ENCODE measurements at places on chromosomes 5 and 9.

- H3K27ac ChIP-seq: no peak overlapping the region
- no peaks in the 10 kb centered on the region for H3K27me3 ChIP-seq
- no peaks in the 10 kb centered on the region for H3K4me1 ChIP-seq
- no peak overlapping the region for H3K4me3 ChIP-seq
- no peak for DNase-seq
Measured at GRCh38 chr9:108863891-108864290, 1.8 kb downstream of the ACTL7A start.

DNA sequence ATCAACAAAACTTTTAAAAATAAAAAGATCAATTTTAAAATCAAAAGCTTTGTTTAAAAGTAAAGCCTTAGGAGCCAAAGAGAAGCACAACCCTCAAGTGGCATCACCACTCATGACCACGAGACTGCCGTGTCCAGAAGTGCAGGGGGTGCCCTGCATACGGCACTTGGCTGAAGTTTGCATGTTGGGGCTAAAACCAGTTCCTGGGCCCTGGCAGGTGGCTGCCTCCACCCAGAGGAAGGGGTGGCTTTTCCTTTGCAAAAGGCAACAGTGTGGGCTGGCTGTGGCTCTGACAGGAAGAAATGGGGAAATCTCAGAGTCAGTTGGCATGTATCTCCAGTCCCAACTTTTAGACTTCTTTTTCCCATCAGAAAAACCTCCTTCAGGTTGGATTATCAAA, 15.3 kb downstream of the TRMO start:
- H3K4me1 ChIP-seq: peaks cover 58% of the 10 kb centered on the region
- peak overlapping the region; percentile 95 for H3K27ac ChIP-seq
- no peak for DNase-seq
- H3K27me3 ChIP-seq: no peaks in the 10 kb centered on the region

DNA sequence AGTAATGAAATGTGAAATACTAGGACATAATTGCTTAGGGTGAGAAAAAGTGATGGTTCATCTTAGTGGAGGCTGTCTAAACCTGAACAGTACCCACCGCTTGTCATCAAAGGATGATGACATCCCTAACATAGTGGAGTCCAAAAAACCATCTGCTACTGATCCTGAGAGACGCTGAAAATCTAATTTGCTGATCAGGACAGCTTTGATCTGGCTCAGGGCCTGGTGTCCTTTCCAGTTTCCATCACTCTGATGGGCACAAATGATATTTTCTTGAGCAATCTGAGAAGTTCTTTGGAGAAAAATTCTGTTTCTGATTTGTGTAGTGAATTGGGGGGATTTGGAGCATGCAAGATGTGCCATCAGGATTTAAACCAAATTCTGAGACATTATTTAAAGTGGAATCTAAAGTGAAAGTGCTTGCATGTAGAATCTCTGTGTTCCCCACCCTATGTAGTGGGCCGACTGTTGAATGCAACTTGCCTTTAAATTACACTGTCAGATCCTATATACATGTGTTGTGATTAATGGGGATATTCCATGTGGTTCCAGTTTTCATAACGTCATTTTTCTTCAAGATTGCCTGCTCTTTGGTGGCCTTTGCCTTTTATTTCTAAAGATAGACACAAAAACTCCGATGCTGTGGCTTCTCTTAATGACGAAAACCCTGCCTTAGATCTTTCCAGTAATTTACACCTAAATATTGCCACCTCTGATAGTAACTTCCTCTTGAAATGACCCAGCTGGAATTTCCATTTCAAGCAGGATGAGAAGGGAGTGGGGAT, 213.2 kb downstream of the PCSK5 start:
- H3K27me3 ChIP-seq: peaks cover 12% of the 10 kb centered on the region
- no peaks in the 10 kb centered on the region for H3K4me1 ChIP-seq

- H3K4me3 ChIP-seq: no peak overlapping the region
- no peak overlapping the region for H3K27ac ChIP-seq
- no peaks in the 10 kb centered on the region for H3K27me3 ChIP-seq
Measured at GRCh38 chr9:6564360-6564759, 81.2 kb downstream of the GLDC start.

GRCh38 chr9:4197548-4197947, 102.3 kb downstream of the GLIS3 start:
- H3K4me1 ChIP-seq: no peaks in the 10 kb centered on the region
- H3K27me3 ChIP-seq: peaks cover 32% of the 10 kb centered on the region
- H3K36me3 ChIP-seq: no peaks in the 10 kb centered on the region
- H3K4me3 ChIP-seq: no peak overlapping the region

- DNase-seq: no peak
- no peaks in the 10 kb centered on the region for H3K36me3 ChIP-seq
- no peak overlapping the region for H3K27ac ChIP-seq
- peaks cover 28% of the 10 kb centered on the region for H3K27me3 ChIP-seq
- H3K4me3 ChIP-seq: no peak overlapping the region
- peaks cover 6% of the 10 kb centered on the region for H3K4me1 ChIP-seq
Measured at GRCh38 chr5:180455872-180456271, 38.3 kb upstream of the CNOT6 start.

DNA sequence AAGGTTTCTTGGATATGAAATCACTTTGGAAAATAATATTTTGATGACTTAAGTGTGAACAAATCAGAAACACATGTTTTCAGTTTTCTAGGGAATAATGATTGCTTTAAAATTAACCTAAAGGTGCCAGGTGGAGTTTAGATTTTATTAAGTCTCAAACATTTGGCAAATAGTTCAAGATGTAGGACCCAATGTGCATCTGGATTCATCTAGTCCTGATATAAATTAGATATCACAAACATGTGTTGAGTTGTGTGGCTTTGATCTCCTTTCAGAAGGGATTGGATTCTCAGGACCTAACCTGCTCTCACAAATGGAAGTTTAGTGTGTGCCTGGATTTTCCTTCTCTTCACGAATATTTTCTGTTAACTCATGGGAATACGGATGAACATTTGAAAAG, 291.4 kb upstream of the ISL1 start:
- no peaks in the 10 kb centered on the region for H3K27me3 ChIP-seq
- H3K4me3 ChIP-seq: no peak overlapping the region
- no peaks in the 10 kb centered on the region for H3K4me1 ChIP-seq
- no peak overlapping the region for H3K27ac ChIP-seq
- DNase-seq: no peak
- H3K36me3 ChIP-seq: peaks cover 3% of the 10 kb centered on the region

- H3K27me3 ChIP-seq: no peaks in the 10 kb centered on the region
- peaks cover 18% of the 10 kb centered on the region for H3K4me1 ChIP-seq
- peaks cover 2% of the 10 kb centered on the region for H3K36me3 ChIP-seq
- no peak for DNase-seq
- H3K4me3 ChIP-seq: no peak overlapping the region
Measured at GRCh38 chr5:116225281-116225922, 140.6 kb downstream of the COMMD10 start.

DNA sequence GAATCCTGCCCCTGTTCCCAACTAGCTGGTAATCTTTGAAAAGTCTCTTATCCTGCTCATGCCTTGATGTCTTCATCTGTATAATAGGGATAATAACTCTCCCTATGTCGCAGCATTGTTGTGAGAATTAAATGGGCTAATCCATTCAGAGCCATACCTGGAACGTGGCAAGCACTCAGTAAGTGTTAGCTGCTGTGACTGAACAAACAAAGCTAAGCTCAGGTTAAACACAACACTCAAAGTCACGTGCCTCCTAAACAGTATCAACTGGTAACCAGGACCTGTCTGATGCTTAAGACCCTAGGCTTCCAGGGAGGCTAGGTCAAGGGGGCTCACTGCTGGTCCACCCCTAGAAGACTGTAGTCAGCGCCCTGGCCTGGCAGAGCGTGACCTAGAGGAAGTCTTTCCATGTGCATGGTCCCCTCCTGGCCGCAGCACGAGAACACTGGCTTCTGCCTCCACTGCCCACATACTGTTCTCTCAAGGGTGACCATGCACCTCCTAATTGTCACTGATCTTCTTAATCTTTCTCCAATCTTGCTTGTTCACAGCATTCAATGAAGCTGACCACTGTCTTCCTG, 211.1 kb downstream of the TTLL11 start:
- no peak overlapping the region for H3K27ac ChIP-seq
- no peaks in the 10 kb centered on the region for H3K4me1 ChIP-seq
- H3K4me3 ChIP-seq: no peak overlapping the region
- no peak for DNase-seq

- no peaks in the 10 kb centered on the region for H3K4me1 ChIP-seq
- H3K36me3 ChIP-seq: no peaks in the 10 kb centered on the region
- H3K4me3 ChIP-seq: no peak overlapping the region
- no peak for DNase-seq
Measured at GRCh38 chr9:12702160-12702758, 9.1 kb downstream of the TYRP1 start.

DNA sequence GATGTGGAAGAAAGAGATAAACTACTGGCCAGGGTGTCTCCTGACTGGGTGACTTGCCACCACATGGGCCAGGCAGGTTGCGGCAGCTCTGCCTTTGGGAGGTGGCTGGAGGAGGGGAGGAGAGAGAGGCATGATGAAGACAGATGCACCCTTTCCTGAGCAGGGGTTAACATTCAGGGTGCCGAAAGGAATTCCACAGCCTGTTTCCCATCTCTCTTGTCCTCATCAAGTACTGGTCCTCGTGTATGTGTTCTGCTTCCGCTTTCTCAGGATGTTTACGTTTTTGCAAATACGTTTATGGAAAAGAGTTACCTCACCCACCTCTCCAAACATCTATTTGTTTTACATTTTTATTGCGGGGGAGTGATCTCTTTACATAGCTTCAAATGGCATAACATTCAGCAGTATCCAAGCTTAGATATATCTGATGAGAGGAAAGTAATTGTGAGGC, 73.4 kb downstream of the C9orf85 start:
- DNase-seq: no peak
- no peak overlapping the region for H3K4me3 ChIP-seq
- no peaks in the 10 kb centered on the region for H3K36me3 ChIP-seq
- H3K27ac ChIP-seq: no peak overlapping the region

GRCh38 chr9:74867483-74867882, 20.2 kb downstream of the TRPM6 start:
- H3K27ac ChIP-seq: no peak overlapping the region
- H3K36me3 ChIP-seq: no peaks in the 10 kb centered on the region
- no peaks in the 10 kb centered on the region for H3K4me1 ChIP-seq
- no peaks in the 10 kb centered on the region for H3K27me3 ChIP-seq
- H3K4me3 ChIP-seq: no peak overlapping the region
- DNase-seq: no peak

DNA sequence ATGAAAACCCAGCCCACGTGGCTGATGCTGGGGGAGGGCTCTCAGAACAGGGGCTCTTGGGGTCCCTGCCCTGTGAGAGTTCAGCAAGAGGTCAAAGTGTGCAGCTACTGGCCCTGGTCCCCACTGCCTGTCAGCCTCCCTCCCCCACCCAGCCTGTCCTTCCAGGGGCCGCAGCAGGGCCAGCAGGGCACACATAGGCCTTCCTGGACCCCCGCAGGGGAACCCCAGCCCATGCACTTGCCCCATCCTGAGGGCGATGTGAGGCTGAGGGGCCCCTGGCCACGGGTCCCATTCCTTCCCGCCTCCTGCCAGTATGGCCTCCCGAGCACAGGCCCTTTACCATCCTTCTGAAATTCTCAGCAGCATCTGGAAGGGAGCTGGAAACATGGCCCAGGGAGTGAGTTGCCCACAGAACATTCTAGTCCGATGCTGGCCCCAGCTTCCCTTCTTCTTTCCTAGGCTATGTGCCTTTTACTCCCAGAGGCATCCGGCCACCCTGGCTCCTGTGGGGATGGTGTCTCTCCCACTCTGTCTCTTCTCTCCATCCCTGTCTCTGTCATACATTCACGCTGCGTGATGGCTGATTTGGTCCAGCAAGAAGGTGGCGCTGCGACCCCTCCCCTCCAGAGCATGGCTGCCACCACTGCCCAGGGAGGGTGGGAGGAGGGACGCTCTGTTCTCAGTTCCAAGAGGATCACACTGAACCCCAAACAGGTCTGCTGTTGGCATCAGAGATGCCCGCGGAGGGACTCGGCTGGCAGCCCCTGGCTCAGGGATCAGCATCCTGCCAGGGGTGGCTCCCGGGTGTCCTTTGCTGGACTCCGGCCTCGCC, 19.6 kb downstream of the MRPL36 start:
- DNase-seq: no peak
- peaks cover 22% of the 10 kb centered on the region for H3K27me3 ChIP-seq
- H3K4me3 ChIP-seq: no peak overlapping the region
- peaks cover 9% of the 10 kb centered on the region for H3K4me1 ChIP-seq

GRCh38 chr9:115204904-115205453, 87.0 kb upstream of the TNC start:
- H3K27ac ChIP-seq: no peak overlapping the region
- H3K27me3 ChIP-seq: peaks cover 74% of the 10 kb centered on the region
- no peak for DNase-seq
- no peak overlapping the region for H3K4me3 ChIP-seq

DNA sequence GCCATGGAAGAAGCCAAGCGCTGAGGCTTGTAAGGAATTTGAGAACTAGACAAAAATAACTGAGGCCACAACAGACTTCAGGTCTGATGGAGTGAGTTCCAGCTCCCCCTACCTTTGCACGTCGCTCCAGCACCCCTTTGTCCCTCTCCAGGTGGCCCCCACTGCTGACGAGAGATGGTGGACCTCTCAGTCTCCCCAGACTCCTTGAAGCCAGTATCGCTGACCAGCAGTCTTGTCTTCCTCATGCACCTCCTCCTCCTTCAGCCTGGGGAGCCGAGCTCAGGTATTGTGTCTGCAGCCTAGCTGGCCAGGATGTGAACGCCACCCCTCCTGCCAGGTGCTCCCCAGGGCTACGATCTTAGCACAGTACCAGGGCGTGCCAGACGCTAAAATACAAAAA, 5.2 kb downstream of the BTNL9 start:
- H3K4me1 ChIP-seq: no peaks in the 10 kb centered on the region
- H3K36me3 ChIP-seq: no peaks in the 10 kb centered on the region
- H3K4me3 ChIP-seq: no peak overlapping the region
- H3K27ac ChIP-seq: no peak overlapping the region

DNA sequence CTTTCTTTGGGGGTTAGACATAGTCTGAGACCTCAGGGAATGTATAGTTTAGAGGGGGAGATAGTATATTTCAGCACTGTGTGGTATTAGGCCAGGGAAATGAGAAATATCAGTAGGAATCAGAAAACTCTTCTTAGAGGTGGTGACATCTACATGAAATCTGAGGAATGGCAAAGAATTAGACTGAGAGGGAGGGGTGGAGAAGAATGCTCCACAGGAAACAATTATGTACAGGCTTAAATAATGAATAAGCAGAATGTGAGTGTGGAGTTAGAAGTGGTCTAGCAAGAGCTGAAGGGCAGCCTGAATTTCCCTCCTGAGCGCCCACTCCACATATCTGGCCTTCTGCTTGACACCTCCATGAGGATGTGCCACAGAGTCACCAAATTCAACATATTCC, 3.6 kb upstream of the MACIR start:
- no peak for DNase-seq
- peaks cover 2% of the 10 kb centered on the region for H3K36me3 ChIP-seq
- peaks cover 44% of the 10 kb centered on the region for H3K27me3 ChIP-seq
- H3K4me1 ChIP-seq: peaks cover 6% of the 10 kb centered on the region
- H3K27ac ChIP-seq: no peak overlapping the region

Data from central memory CD8-positive, alpha-beta T cell (primary cell).